Stimulated activated CD8-positive, alpha-beta memory T cell treated with anti-CD3 and anti-CD28 coated beads, Interleukin-15, amount 100 ng/mL, for 4 hours (primary cell): ENCODE measurements at places on chromosomes 16 and 17.

DNA sequence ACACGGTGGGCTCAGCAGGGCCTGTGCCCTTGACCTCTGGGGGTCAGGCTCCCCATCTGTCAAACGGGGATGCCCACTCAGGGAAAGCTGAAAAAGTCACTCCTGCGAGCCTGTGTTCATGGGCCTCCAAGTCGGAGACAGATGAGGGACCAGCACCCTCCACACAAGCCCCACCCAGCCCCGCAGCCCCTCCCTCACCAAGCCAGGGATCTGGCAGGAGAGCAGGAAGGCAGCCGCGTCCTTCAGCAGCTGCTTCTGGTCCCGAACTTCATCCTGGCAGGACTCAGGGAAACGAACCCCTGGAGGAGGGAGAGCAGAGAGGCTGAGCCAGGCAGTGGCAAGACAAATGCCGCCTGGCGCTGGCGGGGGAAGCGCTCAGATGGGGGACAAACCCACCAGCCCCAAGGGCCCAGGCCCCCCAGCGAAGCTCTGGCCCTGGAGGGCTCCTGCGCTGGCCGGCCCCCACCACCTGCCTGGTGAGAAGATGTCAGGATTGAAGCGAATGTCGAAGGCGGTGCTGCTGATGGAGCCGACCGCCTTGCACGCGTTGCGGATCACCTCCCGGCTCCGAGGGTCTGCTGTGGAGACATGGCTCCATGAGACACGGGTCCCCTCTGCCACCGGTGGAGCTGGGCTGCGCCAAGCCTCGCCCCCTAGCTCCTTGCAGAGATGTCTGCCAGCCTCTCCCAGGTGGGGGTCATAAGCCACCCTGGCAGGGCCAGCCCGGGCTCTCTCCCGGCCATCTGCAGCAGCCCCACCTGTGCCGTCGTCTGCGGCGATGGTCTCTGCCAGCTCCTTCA lies 15.4 kb downstream of the CLUH start:
- no peak for DNase-seq

- no peak for DNase-seq
Observed at GRCh38 chr17:1787301-1787902, 25.5 kb downstream of the SERPINF1 start.

DNA sequence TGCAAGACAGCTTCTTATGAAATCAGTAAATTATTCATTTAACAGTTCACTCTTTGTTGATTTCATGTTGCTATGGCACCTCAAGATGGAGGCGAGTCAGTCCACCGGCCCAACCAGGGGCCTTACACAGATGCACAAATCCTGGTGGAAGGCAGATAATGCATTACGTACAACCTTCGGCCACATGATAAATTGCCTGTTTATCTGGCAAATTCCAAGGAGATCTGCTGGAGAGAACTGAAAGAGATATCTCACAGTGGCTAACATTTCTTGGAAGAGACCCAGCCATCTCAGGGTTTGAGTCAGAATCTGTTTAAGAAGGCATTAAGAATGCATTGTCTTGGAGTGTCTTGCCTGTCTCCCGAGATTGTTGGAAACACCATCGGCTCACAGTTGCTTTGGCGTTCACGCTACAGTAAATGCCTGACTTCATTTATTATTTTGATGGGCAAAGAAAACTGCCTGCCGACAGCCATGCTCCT lies 225.6 kb downstream of the MSI2 start:
- no peak for DNase-seq

- DNase-seq = no peak
Observed at GRCh38 chr16:27429330-27429871, 27.4 kb downstream of the IL21R start.

- DNase-seq = no peak
Observed at GRCh38 chr16:31402687-31403086, 9.6 kb downstream of the ITGAD start.

GRCh38 chr17:50199803-50200456 lies 1.5 kb downstream of the COL1A1 start:
- DNase-seq = peak; percentile 30

- DNase-seq = no peak
Observed at GRCh38 chr16:1416521-1416941, 2.0 kb upstream of the UNKL start.

GRCh38 chr16:87046235-87046634 lies 271.0 kb downstream of the C16orf95 start:
- no peak for DNase-seq

- no peak for DNase-seq
Observed at GRCh38 chr16:21242756-21243155, 9.3 kb downstream of the ANKS4B start.

GRCh38 chr17:29590411-29591145 lies 1.1 kb upstream of the GIT1 start:
- DNase-seq = no peak

- no peak for DNase-seq
Observed at GRCh38 chr16:68371276-68371651, 60.4 kb downstream of the PRMT7 start.

GRCh38 chr17:81379523-81379942 lies 15.7 kb upstream of the BAHCC1 start:
- no peak for DNase-seq
